ENCODE measurements at places on chromosomes 6 and 20. TPM values are rescaled to one million over a fixed set of nuclear protein-coding genes. Genes with fewer than 3 reads are reported as not detected.

The GPR6 gene
- not detected for total RNA-seq

The IYD gene
- total RNA-seq = not detected

The KIF25 gene
- total RNA-seq = not detected

The DEFB132 gene
- not detected for total RNA-seq

The MEP1A gene
- total RNA-seq = not detected

The KIF16B gene
- 19.9 TPM for total RNA-seq

The HRH3 gene
- total RNA-seq = not detected

The CRISP3 gene
- not detected for total RNA-seq

The TMEM63B gene
- 30.9 TPM for total RNA-seq

The KCNK15 gene
- total RNA-seq = 1.2 TPM

The NOTCH4 gene
- 37.8 TPM for total RNA-seq

GRCh38 chr6:72305971-72306370 lies 315.9 kb upstream of the KCNQ5 start:
- no peak for DNase-seq

DNA sequence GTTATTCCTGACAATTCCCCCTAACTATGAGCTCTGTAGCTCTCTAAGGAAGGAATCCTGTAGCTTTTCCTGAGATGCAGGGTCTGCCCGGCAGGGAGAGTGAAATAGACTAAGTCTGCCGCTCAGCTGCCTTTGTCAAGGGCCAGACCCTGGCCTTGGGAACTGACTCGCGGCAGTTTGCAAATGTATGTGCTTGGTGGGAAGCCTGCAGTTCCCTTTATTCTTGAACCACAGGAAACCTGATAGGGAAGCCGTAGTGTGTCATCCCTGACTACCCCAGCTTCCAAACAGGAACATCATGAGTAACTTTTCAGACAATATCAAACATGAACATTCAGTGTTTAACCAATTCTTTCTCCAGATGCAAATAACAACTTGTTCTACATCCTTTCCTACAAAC lies 78.7 kb upstream of the IFNGR1 start:
- no peak for DNase-seq

DNA sequence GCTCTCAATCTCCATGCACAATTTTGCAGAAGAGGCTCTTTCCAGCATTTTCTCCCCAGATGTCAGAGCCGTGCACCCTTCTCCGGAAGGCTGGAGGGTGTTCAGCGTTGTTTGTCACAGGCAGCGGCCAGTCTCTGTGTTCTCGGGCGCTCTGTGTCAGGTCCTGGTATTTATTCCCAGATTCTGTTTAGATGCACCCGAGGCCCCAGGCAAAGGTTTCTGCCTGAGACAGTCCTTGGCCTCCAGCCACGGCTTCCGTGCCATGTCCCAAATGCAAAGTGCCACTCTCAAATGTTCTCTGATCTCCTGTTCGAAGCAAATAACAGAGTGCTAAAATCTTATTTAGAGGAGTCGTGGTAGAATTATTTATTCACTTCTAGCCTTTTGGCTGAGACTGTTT lies 140.3 kb upstream of the AGPAT4 start:
- no peak for DNase-seq

DNA sequence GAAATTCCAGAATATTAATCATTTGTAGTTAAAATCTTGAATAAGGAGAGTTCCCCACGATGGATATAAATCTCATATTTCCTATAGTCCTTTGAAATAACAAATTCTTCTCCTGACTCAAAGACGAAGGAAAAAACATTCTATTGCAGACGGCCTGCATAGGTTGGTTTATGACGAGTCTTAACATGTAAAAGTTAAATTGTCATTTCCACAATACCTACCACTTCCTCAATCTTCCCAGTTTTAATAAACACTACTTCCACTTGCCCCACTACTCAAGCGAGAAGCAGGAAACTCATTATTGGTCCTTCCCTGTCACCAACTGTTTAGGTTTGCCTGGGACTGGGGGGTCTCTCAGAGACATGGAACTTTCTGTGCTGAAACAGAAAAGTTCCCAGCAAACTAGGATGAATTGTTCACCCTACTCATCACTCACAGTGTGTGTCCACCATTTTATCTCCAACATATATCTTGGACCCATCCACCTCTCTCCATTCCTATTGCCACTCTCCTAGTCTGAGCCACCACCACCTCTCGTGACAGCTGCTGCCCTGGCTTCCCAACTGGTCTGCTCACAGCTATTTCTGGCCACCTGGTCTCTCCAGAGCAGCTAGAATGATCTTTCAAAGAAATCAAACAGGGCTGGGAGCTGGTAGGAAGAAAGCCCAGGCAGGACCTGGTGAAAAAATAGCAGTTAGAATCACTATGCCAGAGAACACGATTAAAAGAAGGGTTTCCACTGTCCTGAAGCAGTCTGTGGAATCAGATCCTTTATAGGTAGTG lies 15.1 kb upstream of the ZSCAN9 start:
- no peak for DNase-seq

GRCh38 chr6:16274483-16274882 lies 36.1 kb downstream of the GMPR start:
- no peak for DNase-seq

DNA sequence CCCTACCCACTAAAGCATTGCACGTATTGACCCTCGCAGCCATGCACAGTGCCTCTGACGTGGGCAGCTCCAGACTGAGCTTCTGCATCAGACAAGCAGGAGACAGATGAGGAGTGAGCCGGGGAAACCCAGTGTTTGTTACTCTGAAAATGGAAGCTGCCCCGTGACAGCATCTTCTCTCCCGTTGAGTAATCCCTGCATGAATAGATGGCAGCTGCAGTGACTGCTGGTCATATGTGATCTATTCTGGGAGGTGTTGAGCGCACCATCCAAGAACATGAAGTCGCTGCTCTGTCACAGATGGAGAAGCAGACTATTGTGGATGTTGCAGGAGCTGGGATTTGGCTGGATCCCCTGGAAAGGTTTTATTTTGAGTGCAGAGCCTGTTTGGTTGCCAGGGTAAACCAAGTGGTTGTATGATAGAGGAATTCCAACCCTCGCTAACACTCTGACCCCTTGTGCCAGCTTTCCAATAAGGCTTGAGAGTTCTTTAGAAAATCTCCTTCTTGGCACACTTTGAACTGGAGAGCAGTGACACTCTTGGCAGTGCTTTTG lies 242.2 kb downstream of the NRN1 start:
- peak; percentile 36 for DNase-seq

DNA sequence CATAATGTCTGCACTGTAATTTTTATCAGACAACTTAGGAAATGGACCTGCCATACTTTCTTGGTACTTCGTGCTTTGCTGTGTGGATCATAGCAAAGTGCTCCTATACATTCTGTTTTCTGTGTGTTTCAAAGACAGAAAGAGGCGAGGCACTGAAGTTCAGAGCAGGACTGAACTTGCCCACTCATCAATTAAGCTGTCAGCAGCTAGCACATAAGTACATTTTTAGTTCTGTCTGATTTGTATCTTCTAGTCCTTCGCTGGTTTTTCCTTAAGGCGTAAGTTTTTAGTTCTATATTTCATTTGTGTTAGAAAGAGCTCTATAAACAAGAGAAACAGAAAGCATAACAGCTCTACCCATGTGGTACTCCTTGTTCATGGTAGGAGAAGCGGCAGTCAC lies 42.1 kb downstream of the MAP3K4 start:
- DNase-seq = no peak

GRCh38 chr6:81450180-81450579 lies 302.3 kb downstream of the TENT5A start:
- DNase-seq = no peak

- no peak for DNase-seq
These were observed 19.4 kb upstream of the TOX2 start for GRCh38 chr20:43895235-43895634.

DNA sequence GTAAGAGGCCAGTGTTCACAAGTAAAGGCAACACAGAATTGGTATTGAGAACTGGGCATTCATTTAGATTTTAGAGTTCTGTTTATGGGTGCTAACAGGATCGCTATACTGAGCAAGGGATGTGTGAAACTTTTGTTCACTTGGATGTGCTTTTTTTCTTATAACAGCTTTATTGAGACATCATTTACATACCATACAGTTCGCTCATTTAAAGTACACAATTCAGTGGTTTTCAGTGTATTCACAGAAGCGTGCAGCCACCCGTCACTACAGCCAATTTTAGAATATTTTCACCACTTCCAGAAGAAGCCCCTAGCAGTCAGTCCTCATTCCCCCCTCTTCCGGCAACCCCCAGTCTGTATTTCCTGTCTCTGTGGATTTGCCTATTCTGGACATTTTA lies 48.7 kb downstream of the GFRA4 start:
- no peak for DNase-seq

DNA sequence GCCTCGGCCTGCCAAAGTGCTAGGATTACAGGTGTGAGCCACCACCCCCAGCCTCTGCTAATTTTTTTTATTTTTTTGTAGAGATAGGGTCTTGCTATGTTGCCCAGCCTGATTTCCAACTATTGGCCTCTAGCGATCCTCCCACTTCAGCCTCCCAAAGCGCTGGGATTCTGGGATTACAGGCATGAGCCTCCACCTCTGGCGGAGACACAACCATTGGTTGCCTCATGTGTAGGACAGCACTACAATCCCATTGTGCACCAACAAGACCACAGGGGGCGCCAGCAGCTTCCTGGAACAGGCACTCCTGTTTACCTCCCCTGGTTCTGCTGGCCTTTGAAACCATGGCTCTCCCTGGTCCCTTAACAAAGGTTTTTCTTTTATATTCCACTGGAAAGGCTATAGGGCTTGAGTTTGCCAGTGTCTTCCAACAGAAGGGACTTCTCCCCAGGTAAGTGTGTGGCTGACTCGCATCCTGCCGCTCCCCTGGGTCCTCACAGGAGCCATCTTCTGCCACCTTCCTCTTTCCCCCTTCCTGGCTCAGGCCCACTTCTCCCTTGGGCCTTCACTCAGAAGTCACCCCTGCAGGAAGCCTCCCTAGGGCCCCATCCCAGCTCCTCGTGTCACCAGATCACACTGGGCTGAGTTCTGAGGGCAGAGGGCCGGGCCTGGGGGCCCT lies 39.2 kb upstream of the TLDC2 start:
- DNase-seq = no peak
